ENCODE measurements at places on chromosomes 3 and 15. TPM values are rescaled to one million over a fixed set of nuclear protein-coding genes. Genes with fewer than 3 reads are reported as not detected.

DNA sequence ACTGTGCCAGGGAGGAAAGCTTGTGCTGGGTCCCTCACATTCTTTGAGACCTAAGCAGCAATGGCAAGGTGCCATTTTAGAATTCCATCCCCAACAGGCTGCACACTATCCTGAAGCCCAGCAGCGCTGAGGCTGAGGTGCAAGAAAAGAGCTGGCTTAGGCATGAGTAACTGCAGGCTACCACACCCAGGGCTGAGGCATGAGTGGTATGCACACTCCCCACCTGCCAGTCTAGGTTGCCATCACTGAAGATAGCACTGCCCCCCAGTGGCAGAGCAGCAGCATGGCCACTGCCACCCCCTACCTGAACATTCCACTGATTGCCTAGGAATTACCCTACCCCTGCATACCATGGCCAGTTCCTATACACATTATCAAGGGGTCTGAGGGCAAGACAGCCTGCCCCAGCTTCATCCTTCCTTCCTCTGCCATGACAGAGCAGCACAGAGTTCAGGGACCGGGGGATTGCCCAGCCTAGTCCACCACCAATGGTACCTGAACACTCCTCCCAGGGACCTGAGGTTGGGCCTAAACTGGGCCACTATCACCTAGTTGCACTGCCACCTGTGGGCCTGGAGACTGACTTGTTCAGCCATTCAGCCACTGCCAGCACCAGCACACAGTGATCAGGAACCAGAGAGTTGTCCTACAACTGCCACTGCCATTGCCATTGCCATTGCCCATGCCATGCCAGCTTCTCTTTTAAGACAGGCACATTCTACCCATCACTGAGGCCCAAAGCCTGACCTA lies 129.8 kb downstream of the SATB1 start:
- H3K27ac ChIP-seq, result no peak overlapping the region
- no peaks in the 10 kb centered on the region for H3K36me3 ChIP-seq
- no peak overlapping the region for H3K4me3 ChIP-seq
- no peaks in the 10 kb centered on the region for H3K27me3 ChIP-seq

The SLC22A13 gene
- total RNA-seq, result 0.28 TPM

GRCh38 chr3:100089812-100090668 lies 24.3 kb downstream of the FILIP1L start:
- no peak overlapping the region for H3K4me3 ChIP-seq
- no peak overlapping the region for H3K27ac ChIP-seq
- H3K27me3 ChIP-seq, result no peaks in the 10 kb centered on the region
- H3K4me1 ChIP-seq, result no peaks in the 10 kb centered on the region
- no peaks in the 10 kb centered on the region for H3K36me3 ChIP-seq
- no peak for DNase-seq

DNA sequence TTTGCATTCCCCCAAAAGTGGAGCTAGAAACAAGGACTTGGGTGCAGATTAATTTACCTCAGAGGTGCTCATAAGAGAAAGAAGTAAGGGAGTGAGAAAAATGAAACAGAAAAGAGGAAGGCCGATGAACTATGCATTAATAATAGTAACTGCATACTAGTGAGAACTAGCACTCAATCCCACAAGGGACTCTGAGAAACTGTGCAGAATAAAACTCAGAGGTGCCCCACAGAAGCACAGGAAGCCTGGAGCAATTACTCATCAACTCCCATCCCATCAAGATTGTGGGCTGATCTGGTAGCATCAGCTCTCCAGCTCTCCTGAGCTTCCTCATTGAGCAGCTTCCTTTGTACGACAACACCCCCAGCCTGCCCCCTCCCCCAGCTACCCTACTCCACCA lies 50.8 kb downstream of the CLDN18 start:
- no peak for DNase-seq
- no peak overlapping the region for H3K27ac ChIP-seq
- no peaks in the 10 kb centered on the region for H3K27me3 ChIP-seq
- no peak overlapping the region for H3K4me3 ChIP-seq
- H3K4me1 ChIP-seq, result no peaks in the 10 kb centered on the region

The ZNF660 gene
- total RNA-seq, result 0.53 TPM

The CD86 gene
- 0.95 TPM for total RNA-seq

The MCTP2 gene
- total RNA-seq, result 16.5 TPM

GRCh38 chr3:48598323-48599076 lies 3.4 kb upstream of the COL7A1 start:
- H3K27ac ChIP-seq, result no peak overlapping the region
- H3K36me3 ChIP-seq, result peaks cover 33% of the 10 kb centered on the region
- H3K4me1 ChIP-seq, result no peaks in the 10 kb centered on the region
- H3K4me3 ChIP-seq, result no peak overlapping the region
- no peak for DNase-seq
- no peaks in the 10 kb centered on the region for H3K27me3 ChIP-seq

- H3K27me3 ChIP-seq, result no peaks in the 10 kb centered on the region
- DNase-seq, result no peak
- no peaks in the 10 kb centered on the region for H3K4me1 ChIP-seq
- no peak overlapping the region for H3K27ac ChIP-seq
These were observed 126.5 kb downstream of the DGKG start for GRCh38 chr3:186235554-186235953.

GRCh38 chr15:83498801-83499200 lies 51.7 kb downstream of the SH3GL3 start:
- no peak for DNase-seq
- H3K4me3 ChIP-seq, result no peak overlapping the region
- no peaks in the 10 kb centered on the region for H3K27me3 ChIP-seq
- H3K36me3 ChIP-seq, result no peaks in the 10 kb centered on the region
- H3K4me1 ChIP-seq, result no peaks in the 10 kb centered on the region
- no peak overlapping the region for H3K27ac ChIP-seq

- no peaks in the 10 kb centered on the region for H3K36me3 ChIP-seq
- H3K4me3 ChIP-seq, result no peak overlapping the region
- no peaks in the 10 kb centered on the region for H3K27me3 ChIP-seq
- H3K27ac ChIP-seq, result no peak overlapping the region
- H3K4me1 ChIP-seq, result no peaks in the 10 kb centered on the region
These were observed 116.1 kb downstream of the ATP1B3 start for GRCh38 chr3:141992512-141992911.

The LRRC31 gene
- not detected for total RNA-seq

GRCh38 chr3:66395635-66396034 lies 105.2 kb downstream of the LRIG1 start:
- H3K4me3 ChIP-seq, result no peak overlapping the region
- no peak overlapping the region for H3K27ac ChIP-seq
- peaks cover 35% of the 10 kb centered on the region for H3K4me1 ChIP-seq

GRCh38 chr3:66195347-66195783 lies 25.4 kb upstream of the SLC25A26 start:
- DNase-seq, result no peak
- H3K4me3 ChIP-seq, result no peak overlapping the region
- no peaks in the 10 kb centered on the region for H3K4me1 ChIP-seq
- no peak overlapping the region for H3K27ac ChIP-seq
- H3K27me3 ChIP-seq, result no peaks in the 10 kb centered on the region
- no peaks in the 10 kb centered on the region for H3K36me3 ChIP-seq

DNA sequence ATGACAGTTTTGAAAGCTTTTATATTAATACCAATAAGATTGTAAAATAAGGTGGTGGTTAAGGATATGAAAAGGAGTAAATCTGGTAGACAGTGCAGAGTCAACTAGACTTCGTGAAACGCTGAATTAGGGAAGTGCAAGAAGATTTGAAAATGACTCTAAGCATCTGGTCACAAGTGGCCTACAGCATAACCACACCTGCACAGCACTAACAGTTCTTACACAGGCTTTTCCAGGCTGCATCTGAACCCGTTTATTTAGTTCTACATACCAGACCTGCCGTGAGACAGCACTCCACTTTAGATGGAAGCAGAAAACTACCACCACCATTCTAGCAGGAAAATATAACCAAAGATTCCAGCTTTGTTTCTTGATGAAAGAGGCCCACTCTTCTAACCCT lies 1.9 kb downstream of the DMXL2 start:
- H3K27me3 ChIP-seq, result no peaks in the 10 kb centered on the region
- H3K4me3 ChIP-seq, result no peak overlapping the region
- no peak overlapping the region for H3K27ac ChIP-seq
- H3K36me3 ChIP-seq, result no peaks in the 10 kb centered on the region

The CYP1A2 gene
- total RNA-seq, result not detected

GRCh38 chr3:59469948-59470723 lies 420.3 kb upstream of the CFAP20DC start:
- no peaks in the 10 kb centered on the region for H3K36me3 ChIP-seq
- H3K27me3 ChIP-seq, result no peaks in the 10 kb centered on the region
- H3K4me1 ChIP-seq, result peaks cover 9% of the 10 kb centered on the region
- no peak overlapping the region for H3K27ac ChIP-seq
- no peak for DNase-seq

The GRM2 gene
- total RNA-seq, result 0.62 TPM

The DYNLT2B gene
- 10.7 TPM for total RNA-seq

DNA sequence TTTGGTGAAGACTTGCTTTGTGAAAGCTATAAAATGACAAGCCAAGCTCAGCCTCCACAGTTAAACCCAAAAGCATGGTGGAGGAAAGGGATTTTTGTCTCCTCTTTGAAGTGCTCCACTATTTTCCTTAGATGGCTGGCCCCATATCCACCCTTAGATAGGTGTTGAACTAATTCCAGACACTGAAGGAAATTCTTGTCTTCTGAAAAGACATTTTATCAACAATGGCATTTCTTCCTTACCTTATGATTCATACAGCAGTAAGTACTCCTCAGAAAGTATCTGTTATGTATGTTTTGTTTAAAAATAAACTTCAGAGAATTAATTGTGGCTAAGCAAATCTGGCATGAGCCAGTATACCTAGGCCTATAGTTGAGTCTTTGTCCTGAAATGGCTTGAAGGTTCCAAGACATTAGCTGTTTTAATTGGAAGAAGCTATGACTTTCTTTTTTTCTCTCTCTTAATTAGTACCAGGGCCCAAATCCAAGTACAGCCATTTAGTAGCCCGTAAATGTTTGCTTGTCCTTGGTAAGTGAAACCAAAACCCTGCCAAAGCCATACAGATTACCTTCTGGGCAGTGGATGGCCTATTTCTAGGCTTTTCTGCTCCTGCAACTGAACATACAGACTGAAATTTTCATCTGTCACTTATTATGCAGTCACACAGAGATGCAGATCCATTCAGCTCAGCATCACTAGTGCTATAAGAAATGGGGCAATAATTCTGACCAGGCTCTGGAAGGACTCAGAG lies 5.1 kb upstream of the BFSP2 start:
- DNase-seq, result no peak
- no peaks in the 10 kb centered on the region for H3K4me1 ChIP-seq
- no peak overlapping the region for H3K27ac ChIP-seq
- no peak overlapping the region for H3K4me3 ChIP-seq
- H3K36me3 ChIP-seq, result no peaks in the 10 kb centered on the region

DNA sequence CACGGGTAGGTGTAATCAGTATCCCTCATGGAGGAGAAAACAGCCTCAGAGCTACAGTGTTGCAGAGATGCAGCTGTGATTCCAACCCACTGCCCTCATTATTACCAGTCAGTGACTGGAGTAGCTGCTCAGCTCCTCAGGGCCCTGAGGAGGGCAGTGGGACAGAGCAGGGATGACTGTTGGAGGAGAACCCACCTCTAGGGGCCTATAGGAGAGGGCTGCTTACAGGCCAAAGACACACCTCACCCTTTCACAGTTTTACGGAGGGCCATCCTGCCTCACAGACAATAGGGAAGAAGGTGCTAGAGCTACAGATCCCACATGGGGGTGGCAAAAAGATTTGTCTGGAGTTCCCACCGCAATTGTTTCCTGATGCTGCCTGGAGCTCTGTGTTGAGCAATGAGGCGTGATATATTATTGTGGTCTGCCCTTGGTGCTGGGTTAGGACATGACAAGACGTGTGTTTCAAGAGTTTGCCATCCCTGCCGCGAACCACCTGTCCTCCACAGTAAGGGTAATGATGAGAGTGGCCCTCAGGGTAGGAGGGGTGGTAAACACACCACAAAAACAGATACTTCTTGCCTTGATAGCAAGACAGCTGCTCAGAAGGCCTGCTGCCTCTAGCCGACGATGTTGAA lies 140.5 kb upstream of the TPM1 start:
- H3K27ac ChIP-seq, result no peak overlapping the region
- no peaks in the 10 kb centered on the region for H3K4me1 ChIP-seq
- no peaks in the 10 kb centered on the region for H3K36me3 ChIP-seq
- DNase-seq, result no peak

GRCh38 chr3:140285380-140285779 lies 350.4 kb downstream of the CLSTN2 start:
- DNase-seq, result no peak
- no peaks in the 10 kb centered on the region for H3K4me1 ChIP-seq
- H3K4me3 ChIP-seq, result no peak overlapping the region
- no peak overlapping the region for H3K27ac ChIP-seq
- no peaks in the 10 kb centered on the region for H3K36me3 ChIP-seq

The PDE12 gene
- total RNA-seq, result 33.3 TPM

Measured in CD8-positive, alpha-beta memory T cell (primary cell).